ENCODE measurements at places on chromosomes 16 and 17.
A peak's percentile ranks its signal among the peaks of the same experiment; 100 is the strongest.

GRCh38 chr16:3249020-3249419 is 7.4 kb downstream of the MEFV start:
- H3K4me3 ChIP-seq: no peak overlapping the region
- DNase-seq: no peak
- H3K27me3 ChIP-seq: no peaks in the 10 kb centered on the region
- H3K36me3 ChIP-seq: no peaks in the 10 kb centered on the region
- H3K4me1 ChIP-seq: no peaks in the 10 kb centered on the region

- H3K4me1 ChIP-seq: no peaks in the 10 kb centered on the region
- H3K27ac ChIP-seq: no peak overlapping the region
- H3K27me3 ChIP-seq: peaks cover 7% of the 10 kb centered on the region
- DNase-seq: no peak
- no peak overlapping the region for H3K4me3 ChIP-seq
Measured at GRCh38 chr17:49551221-49552069, 24.2 kb upstream of the NXPH3 start.

- no peaks in the 10 kb centered on the region for H3K36me3 ChIP-seq
- H3K27me3 ChIP-seq: no peaks in the 10 kb centered on the region
- H3K4me3 ChIP-seq: no peak overlapping the region
- no peak for DNase-seq
Measured at GRCh38 chr16:5000573-5001001, 33.1 kb downstream of the NAGPA start.

DNA sequence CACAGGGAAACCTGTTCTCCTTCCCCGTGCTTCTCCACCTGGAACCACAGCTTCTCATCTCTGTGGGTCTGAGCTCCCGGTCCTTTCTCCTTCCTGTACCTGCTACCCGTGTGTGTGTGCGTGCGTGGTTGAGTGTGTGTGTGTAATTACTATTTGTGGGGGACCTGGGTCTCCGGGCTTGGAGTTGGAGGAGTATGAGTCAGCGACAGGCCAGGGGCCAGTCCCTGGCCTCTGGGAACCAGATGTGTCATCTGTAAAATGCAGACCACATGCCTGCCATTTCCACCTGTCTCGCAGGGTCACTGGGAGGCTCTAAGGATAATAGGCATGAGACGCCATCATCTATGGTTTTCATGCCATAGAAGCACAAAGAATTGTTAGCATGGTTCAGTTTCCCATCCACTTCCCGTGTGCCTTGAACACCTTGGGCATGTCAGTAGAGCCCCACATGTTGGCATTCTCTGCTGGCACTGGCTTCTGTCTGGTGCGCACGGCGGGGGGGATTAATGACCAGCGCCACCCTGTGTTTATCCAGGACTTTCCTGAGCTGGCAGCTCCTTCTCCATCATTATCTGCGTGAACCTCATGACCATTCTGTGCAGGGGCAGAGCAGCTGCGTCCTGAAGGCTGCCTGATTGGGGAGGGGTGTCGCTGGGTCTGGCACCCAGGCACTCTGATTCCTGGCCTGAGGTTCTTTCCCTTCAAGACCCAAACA is 1.5 kb downstream of the ZNF205 start:
- H3K4me3 ChIP-seq: peak overlapping the region; percentile 64
- DNase-seq: no peak
- peaks cover 31% of the 10 kb centered on the region for H3K4me1 ChIP-seq
- H3K27ac ChIP-seq: peak overlapping the region; percentile 76
- H3K36me3 ChIP-seq: peaks cover 47% of the 10 kb centered on the region

- DNase-seq: no peak
- H3K27me3 ChIP-seq: peaks cover 46% of the 10 kb centered on the region
- peaks cover 13% of the 10 kb centered on the region for H3K4me1 ChIP-seq
- no peaks in the 10 kb centered on the region for H3K36me3 ChIP-seq
- no peak overlapping the region for H3K27ac ChIP-seq
Measured at GRCh38 chr17:19533036-19533717, 477 bp upstream of the SLC47A1 start.

- no peak overlapping the region for H3K27ac ChIP-seq
- DNase-seq: no peak
- H3K36me3 ChIP-seq: no peaks in the 10 kb centered on the region
- no peaks in the 10 kb centered on the region for H3K4me1 ChIP-seq
- peaks cover 78% of the 10 kb centered on the region for H3K27me3 ChIP-seq
- no peak overlapping the region for H3K4me3 ChIP-seq
Measured at GRCh38 chr17:36697903-36698530, 96.6 kb downstream of the MRM1 start.

- H3K4me3 ChIP-seq: no peak overlapping the region
- H3K36me3 ChIP-seq: no peaks in the 10 kb centered on the region
- DNase-seq: no peak
- H3K4me1 ChIP-seq: peaks cover 34% of the 10 kb centered on the region
Measured at GRCh38 chr17:78058001-78058400, 70.6 kb downstream of the TMC6 start.

GRCh38 chr17:34979650-34980352 is 511 bp upstream of the LIG3 start:
- H3K27me3 ChIP-seq: no peaks in the 10 kb centered on the region
- peaks cover 18% of the 10 kb centered on the region for H3K4me1 ChIP-seq
- H3K4me3 ChIP-seq: peak overlapping the region; percentile 96
- no peak for DNase-seq

DNA sequence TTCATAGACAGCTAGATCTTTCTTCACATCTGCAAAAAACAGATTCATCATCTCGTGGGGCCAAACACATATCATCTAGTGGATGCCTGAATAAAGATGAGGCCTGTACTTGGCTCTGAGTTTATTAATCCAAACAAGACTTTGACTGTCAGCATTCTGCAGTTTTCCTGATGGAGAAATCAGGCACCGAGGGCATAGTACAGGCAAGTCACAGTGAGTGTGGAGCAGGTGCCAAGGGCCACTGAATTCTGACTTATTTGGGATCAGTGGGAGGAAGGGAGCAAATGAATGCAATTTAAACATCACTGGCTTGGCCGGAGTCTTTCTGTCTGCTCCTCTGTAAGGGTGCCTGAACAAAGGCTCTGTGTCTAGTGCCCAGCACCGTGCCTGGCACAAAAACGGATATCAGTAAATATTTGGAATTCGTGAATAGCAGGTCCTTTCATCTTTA is 975 bp downstream of the CFAP20 start:
- H3K36me3 ChIP-seq: no peaks in the 10 kb centered on the region
- peaks cover 51% of the 10 kb centered on the region for H3K4me1 ChIP-seq
- peak overlapping the region; percentile 92 for H3K27ac ChIP-seq

- DNase-seq: no peak
- H3K27me3 ChIP-seq: no peaks in the 10 kb centered on the region
- H3K4me3 ChIP-seq: no peak overlapping the region
- H3K4me1 ChIP-seq: peaks cover 29% of the 10 kb centered on the region
- no peaks in the 10 kb centered on the region for H3K36me3 ChIP-seq
- H3K27ac ChIP-seq: peak overlapping the region; percentile 74
Measured at GRCh38 chr16:29320274-29320999, 86.1 kb downstream of the NPIPB11 start.

- H3K27me3 ChIP-seq: no peaks in the 10 kb centered on the region
- DNase-seq: peak; percentile 79
- H3K27ac ChIP-seq: peak overlapping the region; percentile 89
- no peak overlapping the region for H3K4me3 ChIP-seq
Measured at GRCh38 chr17:40329839-40330794, 21.1 kb downstream of the RARA start.

DNA sequence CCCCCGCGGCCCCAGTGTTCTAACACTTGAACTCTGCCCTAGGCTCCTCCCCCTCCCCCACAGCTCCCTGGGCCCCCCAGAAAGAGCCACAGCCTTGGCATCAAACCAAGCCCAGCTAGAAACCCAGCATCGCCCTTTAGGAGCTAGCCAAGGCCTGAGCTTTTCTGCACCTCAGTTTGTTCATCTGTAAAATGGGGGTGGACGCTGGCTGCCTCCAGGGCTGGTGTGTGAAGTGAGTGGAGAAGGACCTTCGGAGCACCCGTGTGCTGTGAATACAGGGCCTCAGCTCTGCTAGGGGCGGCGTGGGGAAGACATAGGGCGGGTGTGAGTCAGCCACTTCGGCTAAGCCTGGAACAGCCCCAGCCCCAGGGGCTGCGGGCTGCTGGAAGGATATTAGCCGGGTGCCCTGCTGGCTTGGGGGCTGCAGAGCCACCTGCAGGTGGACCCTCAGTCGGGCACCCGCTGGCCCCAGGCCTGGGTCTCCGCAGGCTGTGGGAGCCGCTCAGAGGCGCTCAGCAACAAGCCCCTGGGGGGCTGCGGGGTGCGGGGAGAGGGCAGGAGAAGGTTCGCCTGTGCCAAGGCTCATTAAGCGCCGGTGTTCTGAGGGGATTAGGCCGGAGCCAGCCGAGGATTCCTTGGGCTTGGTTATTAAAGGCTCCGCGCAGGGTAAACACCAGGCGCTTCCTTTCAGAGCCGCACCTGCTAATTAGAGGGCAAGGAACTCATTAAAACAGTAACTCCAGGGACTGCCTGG is 217.0 kb upstream of the CIBAR2 start:
- no peak overlapping the region for H3K4me3 ChIP-seq
- peaks cover 33% of the 10 kb centered on the region for H3K27me3 ChIP-seq
- H3K36me3 ChIP-seq: no peaks in the 10 kb centered on the region
- no peak for DNase-seq

DNA sequence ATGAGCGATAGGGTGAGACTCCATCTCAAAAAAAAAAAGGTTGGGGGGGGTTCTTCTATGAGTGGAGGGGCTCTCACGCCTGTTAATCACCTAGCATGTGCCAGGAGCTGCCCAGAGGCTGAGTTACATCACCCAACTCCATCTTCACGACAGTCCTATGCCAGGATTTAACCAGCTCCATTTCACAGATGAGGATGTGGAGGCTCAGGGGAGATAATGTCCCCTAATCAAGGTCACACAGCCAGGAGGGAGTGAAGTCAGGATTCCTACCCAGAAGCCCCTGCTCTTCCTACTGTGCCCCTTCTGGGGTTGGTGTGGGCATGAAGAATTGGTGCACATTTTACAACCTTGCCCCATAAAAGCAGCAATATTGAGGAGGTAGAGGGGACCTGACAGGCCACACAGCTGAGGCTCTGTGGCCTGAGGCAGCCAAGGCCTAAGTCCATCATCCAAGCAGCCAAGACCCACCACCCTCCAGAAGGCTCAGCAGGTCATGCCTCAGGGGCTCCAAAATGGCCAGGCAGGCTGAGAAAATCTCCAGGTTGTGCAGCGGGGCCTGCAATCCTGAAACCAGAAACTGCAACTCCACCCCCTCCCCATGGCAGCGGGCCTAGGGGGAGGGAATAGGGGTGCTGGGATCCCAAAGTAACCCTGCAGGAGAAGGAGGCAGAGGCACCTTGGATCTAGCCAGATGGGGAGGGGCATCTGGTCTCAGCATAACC is 6.9 kb downstream of the PPY start:
- H3K36me3 ChIP-seq: no peaks in the 10 kb centered on the region
- no peak for DNase-seq
- peaks cover 6% of the 10 kb centered on the region for H3K4me1 ChIP-seq
- peaks cover 26% of the 10 kb centered on the region for H3K27me3 ChIP-seq

- peaks cover 11% of the 10 kb centered on the region for H3K36me3 ChIP-seq
- no peaks in the 10 kb centered on the region for H3K4me1 ChIP-seq
- no peak overlapping the region for H3K27ac ChIP-seq
- H3K27me3 ChIP-seq: no peaks in the 10 kb centered on the region
Measured at GRCh38 chr17:16072031-16072430, 72.4 kb downstream of the TTC19 start.

- H3K27ac ChIP-seq: no peak overlapping the region
- no peaks in the 10 kb centered on the region for H3K4me1 ChIP-seq
- no peak overlapping the region for H3K4me3 ChIP-seq
- peaks cover 8% of the 10 kb centered on the region for H3K27me3 ChIP-seq
Measured at GRCh38 chr16:86638642-86639041, 60.3 kb downstream of the FOXL1 start.

- no peaks in the 10 kb centered on the region for H3K36me3 ChIP-seq
- H3K4me1 ChIP-seq: no peaks in the 10 kb centered on the region
- H3K4me3 ChIP-seq: no peak overlapping the region
- no peak for DNase-seq
- H3K27me3 ChIP-seq: peaks cover 35% of the 10 kb centered on the region
Measured at GRCh38 chr17:6706499-6706898, 6.7 kb downstream of the SLC13A5 start.

- H3K36me3 ChIP-seq: no peaks in the 10 kb centered on the region
- H3K27ac ChIP-seq: no peak overlapping the region
- no peak for DNase-seq
- no peak overlapping the region for H3K4me3 ChIP-seq
- H3K27me3 ChIP-seq: no peaks in the 10 kb centered on the region
Measured at GRCh38 chr16:14198572-14198971, 127.5 kb downstream of the MRTFB start.

DNA sequence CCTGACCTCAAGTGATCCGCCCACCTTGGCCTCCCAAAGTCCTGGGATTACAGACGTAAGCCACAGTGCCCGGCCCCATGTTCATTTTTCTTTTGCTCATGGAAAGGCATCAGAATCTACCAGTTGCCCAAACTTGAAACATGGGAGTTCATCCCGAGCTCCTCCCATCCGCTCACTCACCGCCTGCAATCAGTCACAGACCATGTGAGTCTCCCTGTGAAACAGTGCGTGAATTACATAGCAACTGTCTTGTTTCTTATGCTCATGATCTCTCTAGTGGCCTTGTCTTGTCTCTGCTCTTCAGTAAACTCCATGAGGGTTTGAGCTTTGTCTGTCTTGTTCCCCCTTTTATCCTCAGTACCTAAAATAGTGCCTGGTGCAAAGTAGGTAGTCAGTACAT is 52.1 kb upstream of the TNRC6A start:
- H3K4me1 ChIP-seq: no peaks in the 10 kb centered on the region
- no peak overlapping the region for H3K27ac ChIP-seq
- no peak overlapping the region for H3K4me3 ChIP-seq

DNA sequence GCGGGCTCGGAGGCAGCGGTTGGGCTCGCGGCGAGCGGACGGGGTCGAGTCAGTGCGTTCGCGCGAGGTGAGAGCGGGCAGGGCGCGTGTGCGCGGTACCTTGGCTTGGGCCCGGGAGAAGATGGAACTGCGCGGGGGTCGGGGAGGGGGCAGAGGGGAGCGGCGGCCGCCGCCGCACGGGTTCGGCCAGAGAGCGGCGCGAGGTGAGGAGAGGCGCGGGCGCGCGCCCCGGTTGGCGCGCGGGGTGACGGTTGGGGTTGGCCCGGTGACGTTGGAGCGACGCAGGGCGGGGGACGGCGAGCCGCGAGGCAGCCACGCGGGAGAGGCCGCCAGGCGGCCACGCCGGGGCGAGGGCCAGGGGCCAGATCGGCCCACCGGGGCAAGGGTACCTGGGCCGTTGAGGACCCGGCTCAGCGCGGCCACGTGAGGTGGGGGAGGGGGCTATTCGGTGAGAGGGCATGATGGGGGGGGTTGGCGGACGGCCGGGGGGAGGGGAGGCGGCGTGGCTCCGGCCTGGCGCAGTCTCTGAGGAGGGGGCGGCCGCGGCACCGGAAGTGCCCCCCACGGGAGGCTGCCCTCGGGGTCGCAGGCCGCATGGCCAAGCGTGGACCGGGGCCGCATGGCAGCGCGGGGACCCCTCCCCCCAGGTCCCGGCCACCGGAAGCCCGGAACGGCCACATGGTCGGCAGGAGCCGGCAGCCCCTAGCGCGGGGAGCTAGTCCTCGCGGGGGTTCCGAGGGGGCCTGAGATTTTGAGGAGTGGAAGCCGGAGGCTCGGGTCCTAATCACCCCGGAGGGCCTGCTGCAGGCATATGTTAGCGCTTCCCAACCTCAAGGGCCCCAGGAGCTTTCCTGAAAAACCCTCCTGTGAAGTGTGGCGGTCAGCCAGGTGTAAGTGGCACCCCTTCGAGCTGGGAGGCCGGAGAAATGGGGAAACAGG is 527 bp downstream of the EIF5A start:
- no peak for DNase-seq
- peaks cover 34% of the 10 kb centered on the region for H3K36me3 ChIP-seq

GRCh38 chr17:81059026-81059425 is 24.1 kb downstream of the BAIAP2 start:
- DNase-seq: no peak
- H3K4me3 ChIP-seq: no peak overlapping the region
- no peaks in the 10 kb centered on the region for H3K27me3 ChIP-seq
- H3K27ac ChIP-seq: no peak overlapping the region
